ENCODE measurements at places on chromosomes 3 and 15.

- DNase-seq: no peak
These were observed 3.5 kb upstream of the PPCDC start for GRCh38 chr15:75019916-75020315.

GRCh38 chr3:88142094-88142624 lies 7.6 kb upstream of the C3orf38 start:
- DNase-seq: no peak

GRCh38 chr3:13417166-13417947 lies 2.8 kb downstream of the NUP210 start:
- DNase-seq: no peak

GRCh38 chr15:41798607-41799487 lies 24.6 kb downstream of the MAPKBP1 start:
- DNase-seq: no peak

DNA sequence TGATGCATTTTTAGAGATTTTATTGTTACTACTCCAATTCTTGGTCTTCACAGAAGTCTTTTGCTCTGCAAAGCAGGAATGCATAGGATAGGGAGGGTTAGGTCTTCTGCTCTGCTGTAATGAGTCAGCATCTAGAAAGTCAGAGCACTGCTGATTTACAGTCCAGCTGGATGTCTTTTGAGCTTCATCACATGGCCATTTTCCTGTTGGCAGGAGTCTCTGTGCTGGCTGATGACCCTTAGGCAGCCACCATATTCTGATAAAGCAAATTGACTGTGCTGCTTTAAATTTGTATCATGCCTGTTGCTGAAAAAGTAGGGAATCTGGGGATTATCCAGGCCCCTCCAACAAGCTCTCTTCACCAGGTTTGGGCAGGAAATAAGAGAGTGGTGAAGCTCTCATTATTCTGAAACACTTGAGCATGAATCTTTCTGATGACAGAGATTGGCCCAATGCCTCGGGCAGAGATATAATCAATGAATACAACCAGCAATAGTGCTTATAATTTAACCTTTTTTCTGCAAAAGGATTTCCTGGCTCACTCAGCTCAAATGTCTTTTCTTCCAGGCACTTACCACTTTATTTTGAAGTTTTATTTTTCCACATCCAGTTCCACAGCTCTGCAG lies 9.7 kb upstream of the CRBN start:
- DNase-seq: no peak

GRCh38 chr15:37921527-37922385 lies 12.7 kb upstream of the TMCO5A start:
- DNase-seq: no peak

DNA sequence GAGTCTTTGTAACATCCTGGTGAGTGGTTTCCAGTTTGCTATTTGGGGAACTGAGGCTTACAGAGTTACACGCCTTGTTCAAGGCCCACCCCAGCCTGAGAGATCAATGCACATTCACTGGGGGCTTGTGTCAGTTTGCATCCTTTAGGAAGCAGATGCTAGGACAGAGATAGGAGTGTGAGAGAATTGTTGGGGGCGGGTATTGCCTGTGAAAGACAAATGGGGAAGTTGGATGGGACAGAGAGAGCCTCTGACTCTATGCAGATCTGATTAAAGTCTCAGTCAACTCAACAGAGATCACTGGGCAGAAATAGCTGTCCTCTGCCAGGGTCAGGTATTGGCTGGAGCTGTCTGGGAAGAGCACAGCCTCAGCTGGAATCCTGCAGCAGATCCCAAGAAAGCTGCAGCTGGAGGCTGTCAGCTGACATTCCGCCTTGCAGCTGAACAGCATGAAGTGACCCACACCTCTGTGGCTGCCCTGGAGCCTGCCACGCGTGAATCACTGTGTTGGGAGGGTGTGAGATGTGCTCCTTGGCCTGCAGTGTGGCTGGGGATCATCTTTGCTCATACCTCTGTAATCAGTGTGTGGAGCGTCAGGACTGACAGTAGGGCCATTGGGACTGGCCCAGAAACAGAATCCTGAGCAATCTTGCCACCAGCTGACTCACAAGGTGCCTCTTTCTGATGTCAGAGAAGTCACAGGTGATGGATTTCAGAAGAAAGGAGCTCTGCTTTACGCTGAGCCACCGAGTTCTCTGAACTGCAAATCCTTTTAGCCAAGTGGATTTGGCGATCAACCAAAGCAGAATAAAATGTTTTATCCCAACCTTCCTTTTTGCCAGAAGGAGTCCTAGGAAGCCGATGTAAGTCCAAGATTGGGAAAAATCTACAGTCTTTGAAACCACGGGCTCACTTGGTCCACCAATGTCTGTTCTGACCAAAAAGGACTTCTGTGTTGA lies 284.1 kb upstream of the LRRFIP2 start:
- DNase-seq: no peak

DNA sequence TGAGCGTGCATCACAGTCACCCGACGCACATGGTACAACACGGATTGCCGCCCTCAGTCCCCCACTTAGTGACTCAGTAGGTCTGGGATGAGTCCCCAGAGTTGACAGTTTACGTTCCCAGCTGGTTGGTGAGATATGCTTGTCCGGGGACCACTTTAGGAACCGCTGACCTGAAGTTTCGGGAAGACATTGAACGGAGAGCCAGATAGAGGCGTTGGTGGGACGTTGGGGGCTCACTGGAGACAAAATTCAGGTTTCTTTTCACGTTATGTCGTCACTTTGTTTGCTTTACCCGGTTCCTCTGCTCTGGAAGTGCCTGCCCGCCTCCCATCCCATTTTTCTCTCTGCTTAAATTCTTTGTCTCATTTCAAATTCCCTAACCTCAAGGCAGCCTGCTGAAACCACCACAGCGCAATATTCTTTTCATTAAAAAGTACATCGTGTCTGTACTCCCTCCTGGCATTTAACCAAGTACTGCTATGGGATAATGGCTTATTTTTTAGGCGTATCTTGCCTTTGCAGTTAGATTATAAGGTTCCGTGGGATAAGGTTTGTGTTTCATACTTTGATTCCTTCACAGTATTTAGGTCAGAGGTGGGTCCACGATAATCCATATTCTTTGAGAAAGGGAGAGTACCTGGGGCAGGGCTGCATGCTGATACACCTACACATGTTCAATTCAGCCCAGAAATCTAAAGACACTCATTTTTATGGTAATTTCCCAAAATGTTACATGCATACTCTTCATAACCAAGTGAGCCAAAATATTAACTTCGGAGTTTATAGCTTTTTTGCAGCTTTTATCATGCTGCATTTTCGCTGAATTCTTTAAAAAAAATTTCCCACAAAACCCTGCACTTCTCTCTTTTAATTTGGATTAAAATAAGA lies 921 bp downstream of the LMLN start:
- no peak for DNase-seq

GRCh38 chr3:177633671-177634207 lies 436.5 kb upstream of the TBL1XR1 start:
- DNase-seq: no peak

- DNase-seq: no peak
These were observed 40.5 kb downstream of the BCHE start for GRCh38 chr3:165796701-165797100.

DNA sequence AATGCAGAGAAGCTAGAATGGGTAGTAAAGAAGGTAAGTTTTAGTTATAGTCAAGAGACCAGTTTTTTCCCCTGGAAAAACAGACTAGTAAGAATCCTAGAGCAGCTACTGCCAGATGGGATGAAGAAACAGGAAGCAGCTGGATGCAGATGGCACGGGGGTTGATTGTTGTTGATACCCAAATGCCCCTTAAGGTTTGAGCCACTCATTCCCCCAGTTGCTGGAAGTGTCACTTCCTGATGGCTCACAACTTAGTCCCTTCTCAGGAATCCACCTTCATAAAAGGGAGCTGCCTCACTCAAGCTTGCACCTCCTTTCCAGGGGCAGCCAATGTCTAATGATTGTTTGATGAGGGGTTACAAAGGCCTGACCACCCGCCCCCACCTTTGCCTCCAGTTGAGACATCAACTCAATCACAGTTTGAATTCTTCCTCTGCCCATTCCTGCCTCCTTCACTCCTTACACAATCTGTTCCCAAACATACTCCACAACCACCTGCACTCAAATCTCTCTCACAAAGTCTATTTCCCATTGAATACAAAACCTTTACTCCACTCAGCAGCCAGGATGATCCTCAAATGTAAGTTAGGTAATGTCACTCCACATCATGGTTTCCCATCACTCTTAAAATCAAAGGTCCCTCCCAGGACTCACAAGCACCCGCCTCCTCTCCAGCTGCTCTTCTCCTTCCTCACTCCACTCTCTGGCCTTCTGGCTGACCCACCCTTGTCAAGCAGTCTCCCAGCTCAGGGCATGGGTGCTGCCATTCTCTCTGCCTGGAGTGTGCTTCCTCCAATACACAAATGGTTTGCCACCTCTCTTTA lies 450.1 kb upstream of the THBS1 start:
- DNase-seq: no peak

DNA sequence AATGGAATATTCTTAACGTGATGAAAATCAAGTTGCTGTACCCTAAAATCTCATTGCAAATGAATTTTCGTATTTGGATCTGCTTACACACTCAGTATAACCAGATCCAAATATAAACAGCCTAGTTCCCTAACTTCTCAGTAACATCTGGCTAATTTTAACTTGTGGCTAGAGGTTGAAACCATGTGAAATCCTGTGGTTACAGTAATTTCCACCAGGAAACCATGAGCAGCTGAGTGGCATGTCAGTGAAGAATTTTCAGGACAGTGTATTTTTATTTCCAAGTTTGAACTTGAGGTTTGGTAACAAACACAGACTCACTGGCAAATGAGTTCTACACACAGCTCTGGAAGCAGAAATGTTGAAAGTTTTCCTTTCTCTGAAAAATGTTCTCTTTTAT lies 754.1 kb downstream of the NR2F2 start:
- no peak for DNase-seq

DNA sequence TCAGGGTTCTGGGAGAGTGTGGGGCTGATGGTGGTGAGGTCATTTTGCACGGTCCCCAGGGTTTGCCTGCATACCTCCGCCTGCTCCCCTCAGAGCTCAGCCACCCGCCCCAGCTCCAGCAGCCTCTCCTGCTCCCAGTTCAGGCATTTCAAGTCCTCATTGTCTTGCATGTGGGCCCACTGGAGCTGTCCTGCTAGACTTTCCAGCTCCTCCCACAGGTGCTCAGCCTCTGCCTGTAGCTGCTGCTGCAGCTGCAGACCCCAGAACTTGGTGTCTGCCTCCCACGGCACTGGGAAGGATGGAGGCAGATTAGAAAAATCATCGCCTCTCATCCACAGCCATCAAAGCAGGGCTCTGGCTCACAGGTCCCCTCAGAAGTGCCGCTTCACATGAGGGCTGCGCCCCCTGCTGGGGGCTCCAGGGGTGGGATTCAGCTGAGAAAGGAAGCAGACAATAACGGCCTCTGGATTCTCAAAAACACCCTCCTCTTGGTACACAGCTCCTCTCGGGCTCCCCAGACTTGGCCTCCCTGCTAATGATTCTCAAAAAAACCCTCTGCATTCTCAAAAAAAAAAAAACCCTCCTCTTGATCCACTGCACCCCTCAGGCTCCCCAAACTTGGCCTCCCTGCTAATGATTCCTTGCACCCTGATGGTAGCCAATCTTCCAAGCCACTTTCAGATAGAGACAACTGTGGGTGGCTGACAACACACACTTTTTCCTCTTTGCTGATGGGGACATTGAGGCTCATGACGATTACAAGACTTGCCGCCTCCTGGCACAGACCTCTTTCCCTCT lies 89.3 kb upstream of the C2CD4B start:
- peak; percentile 46 for DNase-seq

DNA sequence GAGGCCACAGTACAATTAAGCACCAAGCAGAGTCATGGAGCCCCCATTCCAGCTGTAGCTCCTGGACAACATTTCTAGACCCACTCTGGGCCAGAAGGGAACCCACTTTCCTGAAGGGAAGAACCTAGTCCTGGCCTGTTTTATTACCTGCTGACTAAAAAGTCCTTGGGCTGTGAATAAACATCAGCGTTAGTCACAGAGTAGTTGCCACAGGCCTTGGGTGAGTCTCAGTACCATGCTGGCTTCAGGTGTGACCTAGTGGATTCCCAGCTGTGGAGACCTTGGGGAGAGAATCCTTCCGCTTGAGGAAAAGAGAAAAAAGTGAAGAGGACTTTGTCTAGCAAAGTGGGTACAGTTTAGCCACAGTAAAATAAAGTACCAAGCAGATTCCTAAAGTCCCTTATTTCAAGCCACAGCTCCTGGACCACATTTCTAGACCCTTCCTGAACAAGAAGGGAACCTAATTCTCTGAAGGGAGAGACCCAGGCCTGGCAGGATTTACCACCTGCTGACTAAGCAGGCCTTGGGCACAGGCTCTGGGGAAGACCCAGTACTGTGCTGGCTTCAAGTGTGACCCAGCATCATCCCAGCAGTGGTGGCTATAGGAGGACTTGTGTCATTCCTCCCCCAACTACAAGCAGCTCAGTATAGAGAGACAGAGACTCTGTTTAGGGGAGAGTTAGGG lies 118.3 kb upstream of the KCNH8 start:
- no peak for DNase-seq

DNA sequence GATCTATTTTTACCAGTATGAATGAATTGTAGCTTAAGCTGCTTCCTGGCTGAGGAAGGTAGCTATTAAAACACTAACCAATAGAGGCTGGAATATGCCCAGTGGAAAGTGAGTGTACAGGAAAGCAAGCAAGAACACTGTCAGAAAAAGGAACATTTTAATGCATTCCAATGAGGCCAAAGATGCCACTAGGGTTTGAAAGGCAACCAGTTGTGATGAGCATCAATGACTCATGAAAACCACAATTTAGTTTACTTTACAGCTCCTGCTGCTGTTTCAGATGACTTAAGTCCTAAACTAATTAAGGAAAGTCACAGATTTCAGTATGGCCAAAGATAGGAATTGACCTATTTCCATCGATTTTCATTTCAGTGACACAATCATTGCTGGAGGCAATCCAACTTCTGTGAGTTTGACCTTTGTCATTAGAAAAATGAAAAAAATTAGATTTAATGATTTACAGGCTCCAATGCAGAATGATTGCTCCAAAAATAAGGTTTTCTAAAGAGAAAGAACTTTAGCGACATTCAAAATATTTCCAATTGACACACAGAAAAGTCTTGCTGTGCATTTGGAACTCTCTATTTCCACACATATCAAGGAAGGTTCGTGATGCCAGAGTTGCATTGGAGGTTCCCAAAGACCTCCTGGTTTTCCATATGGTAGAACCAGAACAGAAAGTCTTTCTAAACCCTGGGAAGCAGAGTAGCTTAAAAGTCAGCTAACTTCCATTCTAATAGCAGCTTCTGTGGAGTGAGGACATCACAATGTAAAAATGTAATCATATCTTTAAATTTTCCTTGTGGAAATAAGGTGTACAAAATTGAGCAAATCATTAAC lies 103.0 kb downstream of the SUCNR1 start:
- DNase-seq: no peak

- no peak for DNase-seq
These were observed 69.6 kb downstream of the SLC49A4 start for GRCh38 chr3:122864498-122864897.

- no peak for DNase-seq
These were observed 20.0 kb downstream of the SATB1 start for GRCh38 chr3:18405141-18405540.

- DNase-seq: peak; percentile 14
These were observed 203.7 kb downstream of the ABHD5 start for GRCh38 chr3:43894176-43895049.

DNA sequence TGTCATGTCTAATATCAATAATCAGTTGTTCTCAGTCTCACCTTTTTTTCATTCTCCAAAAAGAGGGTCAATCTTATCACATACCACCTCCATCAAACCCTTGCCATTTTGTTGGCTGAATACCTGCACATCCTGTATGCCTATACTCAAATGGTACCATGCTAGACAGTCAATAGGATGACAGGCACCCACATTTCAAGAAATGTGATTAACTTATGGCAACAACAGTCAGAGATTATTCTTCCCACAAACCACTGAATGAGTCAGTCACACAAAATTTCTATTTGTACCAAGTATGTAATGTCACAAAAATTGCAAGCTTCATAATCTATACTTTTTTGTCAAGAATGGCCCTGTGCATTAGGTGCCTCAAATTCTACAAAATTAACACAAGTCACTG lies 5.1 kb upstream of the SLC27A2 start:
- DNase-seq: no peak
